Stimulated activated CD4-positive, alpha-beta T cell treated with anti-CD3 and anti-CD28 coated beads, Interleukin-12 subunit alpha, Interleukin-12 subunit beta, amount 100 ng/mL, for 4 hours (primary cell): ENCODE measurements at places on chromosomes 11 and 22.

GRCh38 chr11:75606099-75606498 is 44.0 kb downstream of the SERPINH1 start:
- no peak for DNase-seq

GRCh38 chr22:24995649-24996180 is 43.2 kb downstream of the KIAA1671 start:
- no peak for DNase-seq

GRCh38 chr22:37431801-37432707 is 4.8 kb upstream of the ELFN2 start:
- DNase-seq: no peak

DNA sequence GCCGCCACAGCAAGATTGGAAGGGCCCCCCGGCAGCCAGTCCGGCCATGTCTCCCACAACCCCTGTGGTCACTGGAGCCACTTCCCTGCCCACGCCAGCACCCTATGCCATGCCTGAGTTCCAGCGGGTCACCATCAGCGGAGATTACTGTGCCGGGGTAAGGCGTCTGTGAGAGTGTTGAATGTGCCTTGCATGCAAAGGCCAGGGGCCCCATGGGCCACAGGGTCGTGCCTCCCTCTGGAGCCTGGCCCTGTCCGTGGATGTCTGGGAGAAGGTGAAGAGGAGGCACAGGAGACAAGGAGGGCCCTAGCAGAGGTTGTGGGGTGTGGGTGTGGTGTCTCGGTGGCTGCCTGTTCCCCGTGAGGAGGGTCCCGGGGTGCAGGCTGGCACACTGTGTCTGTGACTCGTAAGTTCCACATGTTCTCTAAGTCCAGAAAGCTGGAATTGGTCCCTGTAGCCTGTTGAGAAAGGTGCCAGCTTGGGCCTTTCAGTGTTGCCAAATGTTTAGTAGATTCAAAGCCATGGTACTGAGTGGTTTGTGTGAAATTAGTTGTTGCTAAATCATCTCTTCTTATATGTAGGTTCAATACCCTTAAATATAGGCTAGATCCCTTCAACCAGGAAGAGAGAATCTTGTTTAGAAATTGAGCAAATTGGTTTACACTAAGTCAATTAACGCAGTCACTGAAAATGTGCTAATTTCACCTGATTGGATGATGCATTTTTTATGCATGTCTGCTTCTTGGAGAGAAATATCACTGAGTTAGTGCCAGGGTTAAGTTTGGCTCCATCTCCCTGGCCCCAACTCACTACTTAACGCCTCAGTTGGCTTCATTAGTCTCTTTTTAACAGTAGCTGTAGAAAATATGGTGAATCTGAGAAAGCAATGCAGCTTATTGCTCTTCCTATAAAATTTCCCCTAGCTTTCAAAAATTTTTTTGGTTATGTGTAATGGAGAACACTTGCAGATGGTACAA is 23.8 kb downstream of the AMPD3 start:
- DNase-seq: no peak

DNA sequence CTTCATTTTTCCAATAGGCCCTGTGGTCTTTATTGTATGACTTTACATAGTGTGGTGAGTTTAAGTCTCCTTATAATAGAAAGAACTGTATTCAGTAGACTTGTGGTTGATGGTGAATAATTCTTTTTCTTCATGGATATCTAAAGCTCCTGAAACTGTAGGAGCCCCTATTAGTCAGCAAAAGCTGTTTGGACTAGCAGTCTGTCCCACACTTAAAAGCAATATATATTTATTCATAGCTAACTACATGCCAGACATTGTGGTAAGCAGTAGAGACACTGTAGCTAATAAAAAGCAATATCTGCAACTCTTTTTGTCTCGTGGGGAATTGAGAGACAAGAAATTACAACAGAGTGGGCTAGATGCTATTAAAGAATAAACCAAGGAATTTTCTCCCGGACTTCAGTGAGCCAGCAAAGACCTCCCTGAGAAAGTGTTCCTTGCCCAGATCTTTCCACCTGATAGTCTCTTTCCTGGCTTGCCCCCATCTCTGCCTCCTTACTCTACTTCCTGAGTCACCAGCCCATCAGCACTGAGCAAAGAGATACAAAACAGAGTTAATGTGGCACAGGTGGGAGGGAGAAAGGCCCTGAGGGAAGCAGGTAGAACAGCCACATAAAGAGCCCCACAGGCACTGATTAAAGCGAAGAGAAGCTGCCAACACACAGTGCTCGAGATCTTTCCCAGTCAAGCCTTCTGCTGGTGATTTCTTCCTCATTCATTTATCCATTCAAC is 1.4 kb upstream of the OR52W1 start:
- DNase-seq: no peak

- no peak for DNase-seq
These were observed 1.1 kb downstream of the GRIA4 start for GRCh38 chr11:105610871-105611571.

- DNase-seq: peak; percentile 74
These were observed 24.2 kb downstream of the TSKU start for GRCh38 chr11:76807206-76807875.

GRCh38 chr11:67146516-67147226 is 27.6 kb downstream of the KDM2A start:
- no peak for DNase-seq
